ENCODE measurements at places on chromosomes 12 and 14. TPM values are rescaled to one million over a fixed set of nuclear protein-coding genes. Genes with fewer than 3 reads are reported as not detected.
A peak's percentile ranks its signal among the peaks of the same experiment; 100 is the strongest.

DNA sequence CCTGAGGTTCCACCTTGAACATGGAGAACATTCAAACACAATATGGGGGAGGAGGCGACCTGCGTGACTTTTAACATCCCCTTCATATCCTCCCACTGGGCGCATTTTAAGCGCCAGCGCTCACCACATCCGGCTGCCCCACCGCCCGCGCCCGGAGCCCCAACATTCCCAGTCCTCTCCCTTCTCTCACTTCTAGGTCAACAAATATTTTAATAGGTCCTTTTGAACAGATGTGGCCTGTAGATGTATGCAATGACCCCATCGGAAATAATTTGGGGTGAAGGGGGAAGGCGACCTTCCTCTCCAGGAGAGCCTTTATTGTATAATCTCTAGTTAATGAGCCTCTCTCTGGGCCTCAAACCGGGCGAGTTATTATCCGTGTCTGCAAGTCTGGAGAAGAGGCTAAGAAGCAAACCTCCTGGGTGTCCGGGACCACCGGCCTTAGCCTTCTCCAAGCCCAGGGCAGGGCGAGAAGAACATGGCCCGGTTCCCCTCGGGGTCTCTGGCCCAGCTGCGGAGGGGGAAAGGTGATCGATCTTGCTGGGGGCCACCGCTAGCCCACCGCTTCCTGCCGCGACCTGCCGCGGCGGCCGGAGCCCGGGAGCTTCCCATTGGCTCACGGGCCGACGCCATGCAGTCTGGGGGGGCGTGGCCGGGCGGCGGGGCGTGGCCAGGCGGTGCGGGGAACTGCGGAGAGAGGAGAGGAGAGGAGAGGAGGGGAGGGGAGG, 83.2 kb upstream of the HMGA2 start:
- peaks cover 17% of the 10 kb centered on the region for H3K4me1 ChIP-seq
- DNase-seq = peak; percentile 92
- peak overlapping the region; percentile 64 for H3K4me3 ChIP-seq
- peaks cover 27% of the 10 kb centered on the region for H3K27me3 ChIP-seq
- H3K36me3 ChIP-seq = no peaks in the 10 kb centered on the region
- no peak overlapping the region for H3K27ac ChIP-seq

The CKAP4 gene
- 64.3 TPM for total RNA-seq

- no peaks in the 10 kb centered on the region for H3K4me1 ChIP-seq
- H3K27ac ChIP-seq = no peak overlapping the region
Measured at GRCh38 chr14:95056476-95056875, 100.9 kb downstream of the DICER1 start.

GRCh38 chr12:30286345-30286926, 409.2 kb downstream of the IPO8 start:
- no peaks in the 10 kb centered on the region for H3K27me3 ChIP-seq
- H3K27ac ChIP-seq = no peak overlapping the region
- peak; percentile 48 for DNase-seq
- no peaks in the 10 kb centered on the region for H3K36me3 ChIP-seq
- no peaks in the 10 kb centered on the region for H3K4me1 ChIP-seq

DNA sequence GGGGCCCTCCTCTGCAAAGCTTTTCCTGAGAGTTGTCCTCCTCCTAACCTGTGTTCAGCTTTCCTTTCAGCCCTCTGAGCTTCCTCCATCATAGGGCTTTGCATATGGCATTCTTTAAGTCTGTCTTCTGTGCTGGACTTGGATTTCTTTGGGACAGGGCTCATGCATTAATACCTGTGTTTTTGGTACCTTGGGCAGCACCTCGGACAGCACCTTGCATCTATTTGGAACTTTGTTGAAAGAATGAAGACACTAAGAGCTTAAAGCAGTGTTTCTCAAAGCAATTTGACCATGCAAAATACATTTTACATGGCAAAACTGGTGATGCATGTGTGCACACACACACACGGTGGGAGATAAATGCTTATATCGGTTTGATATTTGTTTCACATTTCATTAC, 115.0 kb upstream of the SRRM4 start:
- peaks cover 34% of the 10 kb centered on the region for H3K27me3 ChIP-seq
- peak; percentile 62 for DNase-seq
- H3K4me3 ChIP-seq = no peak overlapping the region
- peaks cover 12% of the 10 kb centered on the region for H3K4me1 ChIP-seq
- H3K36me3 ChIP-seq = no peaks in the 10 kb centered on the region

The KLRC2 gene
- total RNA-seq = not detected

The SYT10 gene
- total RNA-seq = 1.2 TPM

GRCh38 chr12:86669010-86669409, 412.8 kb upstream of the MGAT4C start:
- DNase-seq = no peak
- no peaks in the 10 kb centered on the region for H3K4me1 ChIP-seq
- H3K27me3 ChIP-seq = no peaks in the 10 kb centered on the region
- no peaks in the 10 kb centered on the region for H3K36me3 ChIP-seq

The KRT5 gene
- not detected for total RNA-seq

The TMEM179 gene
- 12.1 TPM for total RNA-seq

- H3K4me1 ChIP-seq = peaks cover 30% of the 10 kb centered on the region
- DNase-seq = peak; percentile 64
- H3K4me3 ChIP-seq = peak overlapping the region; percentile 64
- no peak overlapping the region for H3K27ac ChIP-seq
Measured at GRCh38 chr12:53324113-53324778, 2.8 kb upstream of the AAAS start.

The CRACR2A gene
- total RNA-seq = 1.1 TPM

GRCh38 chr12:43109631-43110345, 442.2 kb downstream of the ADAMTS20 start:
- H3K4me3 ChIP-seq = no peak overlapping the region
- DNase-seq = no peak
- peaks cover 20% of the 10 kb centered on the region for H3K4me1 ChIP-seq
- H3K36me3 ChIP-seq = no peaks in the 10 kb centered on the region
- H3K27me3 ChIP-seq = no peaks in the 10 kb centered on the region
- H3K27ac ChIP-seq = no peak overlapping the region

The EIF4B gene
- 774 TPM for total RNA-seq

GRCh38 chr12:91863702-91864101, 281.9 kb downstream of the BTG1 start:
- no peak overlapping the region for H3K4me3 ChIP-seq
- no peaks in the 10 kb centered on the region for H3K27me3 ChIP-seq
- no peaks in the 10 kb centered on the region for H3K4me1 ChIP-seq
- no peak overlapping the region for H3K27ac ChIP-seq
- no peak for DNase-seq

- no peak for DNase-seq
- no peak overlapping the region for H3K4me3 ChIP-seq
- H3K27me3 ChIP-seq = no peaks in the 10 kb centered on the region
- H3K36me3 ChIP-seq = no peaks in the 10 kb centered on the region
- H3K27ac ChIP-seq = no peak overlapping the region
- no peaks in the 10 kb centered on the region for H3K4me1 ChIP-seq
Measured at GRCh38 chr14:102474934-102475333, 34.6 kb downstream of the ANKRD9 start.
